Activated CD8-positive, alpha-beta memory T cell treated with anti-CD3 and anti-CD28 coated beads for 1 hour (primary cell): ENCODE measurements at places on chromosomes 2 and 18.

DNA sequence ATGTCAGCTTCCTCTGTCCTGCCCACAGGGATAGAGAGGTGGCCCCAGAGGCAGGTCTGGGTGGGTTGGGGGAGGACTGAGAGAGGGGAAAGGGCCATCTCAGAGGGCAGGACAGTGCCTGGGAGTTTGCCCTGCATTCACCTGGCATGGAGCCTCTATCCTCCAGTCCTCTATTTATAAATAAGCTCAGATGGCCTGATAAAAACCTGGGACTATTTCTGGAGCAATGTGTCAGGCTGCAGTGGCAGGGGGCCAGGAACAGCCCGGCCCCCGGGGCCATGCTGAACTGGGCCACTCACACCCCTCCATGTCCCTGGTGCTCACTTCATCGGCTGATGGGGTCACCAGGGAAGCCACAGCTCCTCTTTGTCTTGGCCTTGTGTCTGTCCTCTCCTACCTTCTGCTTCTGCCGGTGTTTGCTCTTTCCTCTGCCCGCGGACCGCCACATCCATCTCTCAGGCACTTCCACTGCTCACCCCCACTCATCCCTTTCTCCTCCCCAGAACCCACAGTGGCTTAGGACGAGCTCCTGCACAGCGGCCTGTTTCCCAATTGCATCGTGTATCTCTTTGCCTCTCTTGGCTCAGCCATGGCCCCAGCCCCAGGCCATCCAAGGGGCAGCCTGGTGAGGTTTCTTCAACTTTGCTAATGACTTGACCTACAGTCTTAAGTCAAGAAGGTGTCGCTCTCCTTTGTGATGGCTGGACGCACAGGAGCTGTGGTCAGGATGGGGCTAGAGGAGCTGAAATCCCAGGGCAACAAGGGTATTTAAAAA, 38.8 kb downstream of the SCTR start:
- DNase-seq: no peak

DNA sequence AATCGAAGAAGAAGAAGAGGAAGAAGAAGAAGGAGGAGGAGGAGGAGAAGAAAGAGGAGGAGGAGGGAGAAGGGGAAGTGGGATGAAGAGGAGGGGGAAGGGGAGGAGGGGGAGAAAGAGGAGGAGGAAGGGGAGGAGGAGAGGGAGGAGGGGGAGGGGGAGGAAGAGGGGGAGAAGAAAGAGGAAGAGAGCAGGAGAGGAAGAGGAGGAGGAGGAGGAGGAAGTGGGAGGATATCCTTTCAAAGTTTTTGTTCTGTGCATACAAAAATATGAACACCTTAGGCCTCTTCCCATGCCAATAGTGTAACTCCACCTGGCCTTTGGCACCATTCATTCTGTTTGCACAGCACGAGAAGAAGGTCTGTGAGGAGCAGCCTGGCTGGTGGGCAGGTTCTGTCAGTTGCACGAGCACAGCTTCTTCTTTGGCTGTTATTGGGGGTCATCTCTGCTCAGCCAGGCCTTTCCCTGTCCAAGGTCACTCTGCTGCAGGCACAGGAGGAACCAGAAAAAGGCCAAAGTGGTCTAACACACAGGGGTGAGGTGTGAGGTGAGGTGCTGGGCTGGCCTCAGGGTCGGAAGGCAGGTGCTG, 25.8 kb upstream of the PLB1 start:
- DNase-seq: no peak

DNA sequence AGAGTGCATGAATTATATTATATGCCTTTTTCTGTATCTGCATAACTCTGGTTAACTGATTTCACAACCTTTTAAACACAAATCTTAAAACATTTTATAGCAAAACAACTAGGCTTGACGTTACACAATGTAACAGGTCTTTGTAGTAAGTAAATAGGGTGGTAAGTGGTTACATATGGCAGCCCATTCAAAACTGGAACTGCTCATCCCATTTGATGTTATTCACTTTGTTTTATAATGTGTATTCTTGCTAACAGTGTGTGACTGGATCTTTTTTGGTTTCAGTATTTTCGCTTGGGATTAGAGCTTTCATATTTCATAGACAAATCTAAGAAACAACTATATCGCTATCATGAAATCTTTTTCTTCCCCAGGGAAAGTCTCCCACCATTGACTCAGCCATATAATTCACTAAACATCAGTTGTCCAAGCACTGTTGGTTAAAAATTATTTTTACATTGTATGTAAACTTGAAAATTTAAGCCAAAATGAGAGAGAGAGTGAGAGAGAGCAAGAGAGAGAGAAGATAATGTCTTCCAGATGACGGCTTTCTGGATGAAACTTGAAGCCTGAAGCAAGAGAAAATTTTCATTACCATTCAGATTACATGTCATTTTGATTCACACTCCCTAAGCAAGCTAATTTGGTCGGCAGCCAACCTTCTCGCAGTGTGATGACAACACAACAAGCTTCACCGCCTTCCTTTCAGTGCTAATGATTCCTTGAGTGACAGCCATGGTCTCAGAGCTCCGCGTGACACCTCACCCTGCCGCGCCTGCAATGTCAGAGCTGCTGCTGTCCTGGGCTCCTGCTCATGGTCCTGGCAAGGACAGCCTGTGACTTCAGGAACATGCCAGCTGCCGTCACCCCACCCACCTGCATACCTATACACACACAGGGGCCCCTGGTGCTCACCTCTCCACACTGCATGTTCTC, 946.9 kb upstream of the SOX11 start:
- no peak for DNase-seq

DNA sequence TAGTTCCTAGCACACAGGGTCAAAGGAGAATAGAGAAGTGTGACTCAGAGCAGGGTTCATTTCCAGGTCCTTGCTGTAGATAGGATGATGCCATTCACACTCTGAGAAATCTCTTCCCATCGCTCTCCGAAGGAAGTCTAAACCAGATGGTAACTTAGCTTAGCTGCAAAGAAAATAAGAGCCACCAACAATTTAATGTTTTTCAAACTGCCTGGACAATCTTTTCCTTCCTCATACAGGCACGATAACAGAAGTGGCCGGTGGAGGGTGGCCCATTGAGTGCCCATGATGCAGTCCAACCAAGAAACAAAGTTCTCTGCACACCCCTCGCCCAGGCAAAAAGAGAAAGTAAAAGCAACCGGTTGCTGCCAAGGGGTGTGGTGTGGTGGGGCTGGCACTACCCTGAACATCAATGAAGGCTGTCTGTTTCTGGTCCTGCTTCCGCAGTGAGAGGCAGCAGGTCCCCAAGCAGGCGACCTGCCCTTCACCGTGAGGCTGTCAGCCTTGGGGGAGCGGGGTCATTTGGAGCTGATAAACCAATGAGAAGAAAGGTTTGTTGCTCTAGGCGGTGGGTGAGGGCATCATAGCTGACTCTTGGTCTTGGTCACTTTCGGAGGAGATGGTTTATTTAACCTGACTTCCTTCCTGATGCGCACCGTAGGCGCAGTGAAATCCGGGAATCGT, 105.6 kb upstream of the CD302 start:
- DNase-seq: no peak

GRCh38 chr2:241157841-241158545, 7.7 kb downstream of the PPP1R7 start:
- no peak for DNase-seq

- no peak for DNase-seq
Observed at GRCh38 chr2:173235947-173236803, 118.5 kb upstream of the CDCA7 start.

DNA sequence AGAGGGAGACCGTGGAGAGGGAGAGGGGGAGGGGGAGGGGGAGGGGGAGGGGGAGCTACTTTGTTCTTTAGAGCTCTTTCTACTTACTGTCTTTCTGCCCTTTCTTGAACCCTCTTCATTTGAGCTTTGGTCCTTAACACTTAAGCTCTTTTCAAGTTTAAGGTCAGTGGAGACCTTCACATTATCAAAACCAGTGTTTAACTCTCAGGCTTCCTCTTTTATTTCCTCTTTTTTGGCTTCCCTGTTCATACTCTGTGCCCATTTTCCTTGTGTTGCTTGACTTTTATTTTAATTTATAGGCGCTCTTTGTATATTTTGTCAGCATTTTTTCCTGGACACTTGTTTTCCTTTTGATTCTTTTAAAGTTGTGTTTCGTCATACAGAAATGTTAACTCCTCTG, 37.1 kb downstream of the ACSL3 start:
- DNase-seq: no peak

GRCh38 chr2:130328710-130329109, 14.0 kb upstream of the IMP4 start:
- no peak for DNase-seq

- DNase-seq: no peak
Observed at GRCh38 chr2:238704471-238705225, 143.2 kb upstream of the TWIST2 start.

DNA sequence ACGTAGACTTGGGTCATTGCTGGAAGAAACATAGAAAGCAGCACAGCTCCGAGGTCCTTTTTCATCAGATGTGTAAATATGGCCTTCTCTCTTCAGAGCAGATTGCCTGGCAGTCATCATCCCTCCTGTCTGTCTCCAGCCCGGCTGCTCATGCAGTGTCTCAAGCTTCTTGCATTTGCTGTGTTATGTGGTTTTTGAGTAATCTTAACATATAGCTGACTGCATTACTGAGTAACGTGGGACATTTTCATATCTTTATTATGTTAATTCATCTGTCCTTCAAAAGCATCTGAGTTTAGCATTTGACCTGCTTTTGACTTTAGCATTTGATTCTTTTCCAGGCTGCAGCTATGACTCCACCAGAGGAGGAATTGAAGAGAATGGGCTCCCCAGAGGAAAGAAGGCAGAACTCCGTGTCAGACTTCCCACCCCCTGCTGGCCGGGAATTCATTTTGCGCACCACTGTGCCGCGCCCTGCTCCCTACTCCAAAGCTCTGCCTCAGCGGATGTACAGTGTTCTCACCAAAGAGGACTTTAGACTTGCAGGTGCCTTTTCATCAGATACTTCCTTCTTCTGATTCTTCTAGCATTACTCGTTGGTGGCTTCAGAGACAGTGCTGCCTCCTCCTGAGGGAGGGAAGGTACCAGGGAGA, 116.2 kb downstream of the RAB3GAP1 start:
- DNase-seq: no peak

DNA sequence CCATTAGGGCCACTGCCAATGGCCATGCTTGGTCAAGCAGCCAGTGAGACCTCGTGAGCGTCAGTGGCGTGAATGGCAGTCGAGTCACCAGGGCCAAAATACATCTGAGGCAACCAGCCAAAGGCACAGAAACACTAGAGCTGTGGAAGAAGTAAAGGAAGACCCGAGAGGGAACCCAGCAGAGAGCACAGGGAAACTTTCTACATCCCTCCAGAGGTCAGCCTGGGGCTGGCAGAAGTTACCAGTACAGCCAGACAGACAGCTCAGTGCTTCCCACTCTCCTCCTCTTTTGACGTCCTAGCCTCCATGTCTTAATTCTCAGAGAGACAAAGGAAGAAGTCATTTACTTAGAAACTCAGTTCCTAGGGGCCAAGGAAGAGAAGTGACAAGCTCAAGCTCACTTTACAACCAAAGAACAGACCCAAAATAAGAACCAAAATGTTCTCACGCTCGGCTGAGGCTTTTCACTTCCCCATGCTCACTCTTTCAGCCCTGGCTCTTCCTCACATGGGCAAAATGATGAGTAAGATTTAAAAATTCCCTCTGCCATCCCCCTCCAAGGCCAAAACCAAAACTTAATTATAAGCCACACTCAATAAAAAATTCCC, 8.7 kb downstream of the CYRIA start:
- DNase-seq: no peak

DNA sequence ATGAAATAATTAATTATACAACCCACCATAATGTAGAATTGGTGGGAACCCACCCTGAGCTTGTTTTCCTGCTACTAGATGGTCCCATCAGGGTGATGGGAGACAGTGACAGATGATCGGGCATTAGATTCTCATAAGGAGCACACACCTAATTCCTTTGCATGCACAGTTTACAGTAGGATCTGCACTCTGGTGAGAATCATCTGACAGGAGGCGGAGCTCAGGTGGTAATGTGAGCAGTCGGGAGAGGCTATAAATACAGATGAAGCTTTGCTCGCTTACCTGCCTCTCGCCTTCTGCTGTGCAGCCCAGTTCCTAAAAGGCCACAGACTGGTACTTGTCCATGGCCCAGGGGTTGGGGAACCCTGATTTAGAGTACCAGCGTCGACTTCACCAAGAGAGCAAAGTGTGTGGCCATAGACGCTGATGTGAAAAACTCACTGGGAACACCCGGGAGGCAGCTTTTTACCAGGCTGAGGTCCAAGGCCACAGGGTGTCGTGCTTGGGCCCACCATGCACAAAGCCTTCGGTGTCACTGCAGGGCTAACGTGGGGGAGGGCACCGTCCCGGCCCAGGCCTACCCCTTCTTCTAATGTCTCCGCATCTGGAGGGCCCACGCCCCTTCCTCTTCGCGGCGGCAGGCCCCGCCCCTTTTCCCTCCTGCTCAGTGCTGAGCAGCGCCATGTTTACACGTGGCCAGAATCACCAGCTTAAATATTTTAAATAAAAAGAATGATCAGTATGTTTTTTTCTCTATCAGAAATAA, 296.8 kb upstream of the HDAC4 start:
- no peak for DNase-seq
